Aorta (tissue), 5 donors: ENCODE measurements at places on chromosomes 6 and 20. TPM values are rescaled to one million over a fixed set of nuclear protein-coding genes. Genes with fewer than 3 reads are reported as not detected.

DNA sequence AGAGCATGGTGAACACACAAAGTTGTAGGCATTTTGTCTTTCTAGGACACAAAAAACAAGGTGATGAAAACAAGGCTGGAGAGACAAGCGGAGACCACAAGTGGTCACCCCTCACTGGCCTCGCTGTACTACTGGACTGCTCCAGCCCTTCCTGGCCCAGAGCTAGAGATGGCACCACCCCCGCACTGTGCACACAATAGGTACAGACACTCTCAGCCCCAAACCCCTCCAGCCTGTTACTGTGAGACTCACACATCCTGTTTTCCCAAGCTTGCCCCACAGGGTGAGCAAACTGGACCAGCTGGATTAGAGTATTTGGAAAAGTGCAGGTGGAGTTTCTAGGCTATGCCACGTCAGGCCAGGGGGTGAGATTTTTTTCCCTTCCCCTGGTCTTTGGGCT lies 8.4 kb upstream of the ZSWIM1 start:
- DNase-seq, result no peak

Gene SFTA2
- not detected for total RNA-seq

DNA sequence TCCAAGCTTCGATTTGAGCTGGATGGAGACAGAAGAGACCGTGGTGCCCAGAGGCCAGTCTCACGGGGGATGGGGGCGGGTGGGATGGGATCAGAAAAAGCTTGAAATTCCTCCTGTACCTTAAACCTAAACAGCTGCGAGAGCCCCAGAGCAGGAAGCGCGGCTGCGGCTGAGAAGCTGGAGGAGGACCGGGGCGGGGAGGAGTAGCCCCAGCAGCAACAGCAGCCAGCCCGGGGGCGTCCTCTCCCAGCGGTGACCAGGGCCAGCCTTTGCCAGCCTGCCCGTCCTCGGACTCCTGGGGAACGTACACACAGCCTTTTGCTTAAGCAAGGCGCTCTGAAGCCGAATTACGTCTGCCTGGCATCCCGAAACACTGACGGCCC lies 17.4 kb upstream of the PRDM13 start:
- peak; percentile 73 for DNase-seq

DNA sequence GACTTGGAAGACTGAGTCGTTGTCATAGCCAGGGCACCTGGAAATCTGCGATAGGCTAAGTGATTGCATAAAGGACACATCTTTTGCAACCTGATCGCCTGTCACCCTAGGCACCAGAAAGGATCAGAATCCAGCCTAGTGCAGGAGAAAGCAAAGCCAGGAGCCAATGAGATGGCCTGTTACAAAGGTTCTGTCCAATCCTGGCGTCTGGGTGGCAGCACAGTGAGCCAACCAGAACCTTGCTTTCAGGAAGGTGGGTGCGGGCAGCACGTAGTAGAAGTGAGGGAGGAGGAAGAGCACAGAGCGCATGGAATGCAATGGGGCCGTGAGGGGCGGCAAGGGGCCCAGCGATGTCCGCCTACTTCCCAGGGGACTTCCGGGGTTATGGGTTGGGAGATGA lies 120.4 kb upstream of the GGTLC1 start:
- no peak for DNase-seq

GRCh38 chr6:16406966-16407365 lies 168.6 kb downstream of the GMPR start:
- no peak for DNase-seq

DNA sequence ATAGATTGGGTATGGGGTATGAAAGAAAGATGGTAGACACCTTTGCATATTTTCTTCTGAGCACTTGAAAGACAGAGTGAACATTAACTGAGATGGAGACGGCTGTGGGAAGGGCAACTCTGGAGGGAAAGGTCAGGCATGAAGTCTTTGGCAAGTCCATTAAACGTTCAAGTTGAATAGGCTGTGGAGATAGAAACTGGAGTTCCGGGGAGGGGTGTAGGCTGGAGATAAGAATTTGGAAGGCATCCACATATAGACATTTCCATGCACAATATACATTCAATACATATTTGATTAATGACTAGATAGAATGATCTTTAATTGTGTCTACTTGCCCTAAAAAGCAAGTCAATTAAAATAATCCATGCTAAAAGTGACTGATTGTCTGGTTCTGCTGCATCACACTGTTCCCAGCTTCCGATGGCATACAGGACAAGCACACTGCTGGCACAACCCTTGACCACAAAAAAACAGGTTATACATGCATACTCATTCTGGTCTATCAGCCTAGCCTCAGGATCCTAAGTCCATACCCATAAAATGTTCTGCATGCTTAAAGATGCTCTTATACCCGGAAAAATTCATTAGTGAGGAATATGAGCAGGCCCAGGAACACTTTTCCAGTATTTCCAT lies 1.9 kb upstream of the MYLK4 start:
- DNase-seq, result no peak

Gene RNF182
- total RNA-seq, result 0.60 TPM

GRCh38 chr6:163313981-163314380 lies 100.5 kb upstream of the QKI start:
- no peak for DNase-seq
